ENCODE measurements at places on chromosomes 5 and 9. TPM values are rescaled to one million over a fixed set of nuclear protein-coding genes. Genes with fewer than 3 reads are reported as not detected.

- DNase-seq: no peak
Observed at GRCh38 chr5:43514471-43514815, 505 bp downstream of the C5orf34 start.

DNA sequence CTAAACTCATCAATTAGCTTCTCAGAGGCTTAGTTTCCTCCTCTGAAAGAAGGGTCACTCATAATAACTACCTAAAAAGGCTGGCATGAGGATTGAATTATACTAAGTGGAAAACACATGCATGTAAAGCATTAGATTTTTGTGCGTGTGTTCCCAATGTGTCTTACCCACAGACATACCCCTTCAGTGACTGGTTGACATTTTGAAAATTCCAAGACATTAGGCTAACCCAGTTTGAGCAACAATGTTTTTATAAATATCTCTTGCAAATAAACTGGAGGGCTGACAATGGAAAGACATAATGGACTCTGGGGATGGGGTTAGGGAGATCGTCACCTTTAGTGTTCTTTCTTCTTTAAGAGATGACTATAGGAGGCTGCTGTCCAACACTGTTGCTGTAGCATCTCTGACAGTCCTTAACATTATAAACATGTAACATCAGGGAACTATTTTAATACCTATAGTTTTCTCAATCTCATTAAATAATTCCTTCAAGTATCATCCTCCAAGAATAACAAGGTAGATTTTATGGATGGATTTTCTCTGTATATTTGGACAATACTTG is 24.3 kb downstream of the HMHB1 start:
- DNase-seq: no peak

ELAVL2 gene
- 3.1 TPM for polyA plus RNA-seq

ANKDD1B gene
- 3.7 TPM for polyA plus RNA-seq

GRCh38 chr5:151889614-151890013 is 35.0 kb downstream of the GLRA1 start:
- DNase-seq: no peak

- no peak for DNase-seq
Observed at GRCh38 chr5:168752012-168752411, 172.8 kb upstream of the PANK3 start.

FASTKD3 gene
- polyA plus RNA-seq: 28.8 TPM

GRCh38 chr9:8643896-8644295 is 844.3 kb upstream of the DMAC1 start:
- no peak for DNase-seq

- no peak for DNase-seq
Observed at GRCh38 chr9:107387409-107387808, 102.2 kb downstream of the KLF4 start.

DNA sequence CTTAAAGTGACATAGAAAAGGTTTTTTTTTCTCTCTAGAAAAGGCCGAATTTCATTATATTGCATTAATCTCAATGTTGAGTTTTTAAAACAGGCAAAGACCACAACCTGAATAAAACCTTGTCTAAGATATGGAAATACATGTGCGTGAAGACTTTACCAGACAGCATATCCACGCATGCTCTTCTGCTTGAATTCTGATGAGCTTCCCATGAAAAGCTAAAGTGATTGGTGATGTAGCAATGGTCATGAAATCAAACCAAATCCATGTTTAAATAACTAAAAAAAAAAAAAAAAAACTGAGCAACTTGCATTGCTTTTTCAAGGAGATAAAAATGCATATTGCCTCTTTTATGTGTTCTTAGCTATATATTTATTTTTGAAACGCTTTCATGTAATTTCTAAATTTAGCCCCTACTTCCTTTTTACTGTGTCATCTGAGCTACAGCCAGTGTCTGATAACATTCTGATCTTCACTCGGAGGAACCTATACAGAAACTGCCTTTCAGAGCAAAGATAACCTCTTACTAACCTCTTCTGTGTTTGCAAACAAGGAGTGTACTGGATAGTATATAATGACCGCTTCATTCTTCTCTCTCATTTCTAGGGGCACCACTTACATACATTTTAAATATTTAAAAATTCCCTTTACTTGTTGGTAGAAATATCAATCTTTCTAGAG is 179.1 kb upstream of the GNA14 start:
- DNase-seq: no peak
